ENCODE measurements at places on chromosomes 4 and X.

- DNase-seq = no peak
Observed at GRCh38 chrX:97168646-97169045, 284.9 kb downstream of the RPA4 start.

GRCh38 chrX:40173143-40174000 is 75.6 kb upstream of the BCOR start:
- DNase-seq = no peak

- no peak for DNase-seq
Observed at GRCh38 chr4:108878806-108879205, 116.0 kb upstream of the ETNPPL start.

GRCh38 chr4:184053434-184053833 is 148.3 kb downstream of the STOX2 start:
- DNase-seq = no peak

GRCh38 chr4:174317531-174317930 is 33.8 kb downstream of the CEP44 start:
- DNase-seq = no peak

DNA sequence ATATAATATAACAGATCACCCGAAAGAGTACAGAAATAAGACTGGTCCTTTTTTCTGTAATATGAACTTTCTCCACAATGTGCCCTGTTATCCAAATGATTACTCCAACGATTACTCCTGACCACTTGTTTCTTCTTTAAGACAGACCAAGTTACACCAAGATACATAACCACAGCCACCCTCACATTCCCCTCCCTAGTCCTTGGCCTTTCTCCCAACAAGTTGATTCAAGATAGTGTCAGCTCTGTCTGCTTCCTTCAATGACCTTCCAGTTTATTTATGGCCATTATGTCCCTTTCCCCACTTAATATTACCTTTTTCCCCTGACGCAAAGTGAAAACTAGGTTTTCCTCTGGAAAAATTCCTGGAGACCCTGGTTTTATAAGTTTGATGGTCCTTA is 397.2 kb downstream of the FAM47B start:
- no peak for DNase-seq

- no peak for DNase-seq
Observed at GRCh38 chr4:173231916-173232315, 63.3 kb downstream of the GALNT7 start.

- no peak for DNase-seq
Observed at GRCh38 chrX:33129607-33130006, 81.7 kb downstream of the DMD start.

DNA sequence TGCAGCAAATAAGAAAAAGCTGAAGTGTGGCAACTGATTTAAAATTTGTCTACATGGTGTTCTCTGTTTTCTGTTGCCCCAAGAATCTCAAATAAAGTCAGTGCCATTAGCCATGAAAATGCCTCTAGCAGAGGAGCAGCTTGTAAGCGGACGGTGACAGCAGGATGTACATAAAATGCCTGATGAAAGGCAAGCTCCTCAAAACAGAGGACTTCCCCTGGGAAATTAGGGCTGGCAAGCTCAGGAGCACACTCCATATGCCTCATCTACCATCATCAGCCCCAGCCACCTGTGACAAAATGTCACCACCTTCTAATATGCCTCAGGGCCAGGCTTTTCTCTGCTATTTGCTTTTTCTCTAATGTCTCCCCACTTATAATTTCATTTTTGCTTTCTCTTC is 54.5 kb downstream of the ASB9 start:
- DNase-seq = no peak

GRCh38 chrX:46321676-46322075 is 223.5 kb downstream of the ZNF674 start:
- no peak for DNase-seq

DNA sequence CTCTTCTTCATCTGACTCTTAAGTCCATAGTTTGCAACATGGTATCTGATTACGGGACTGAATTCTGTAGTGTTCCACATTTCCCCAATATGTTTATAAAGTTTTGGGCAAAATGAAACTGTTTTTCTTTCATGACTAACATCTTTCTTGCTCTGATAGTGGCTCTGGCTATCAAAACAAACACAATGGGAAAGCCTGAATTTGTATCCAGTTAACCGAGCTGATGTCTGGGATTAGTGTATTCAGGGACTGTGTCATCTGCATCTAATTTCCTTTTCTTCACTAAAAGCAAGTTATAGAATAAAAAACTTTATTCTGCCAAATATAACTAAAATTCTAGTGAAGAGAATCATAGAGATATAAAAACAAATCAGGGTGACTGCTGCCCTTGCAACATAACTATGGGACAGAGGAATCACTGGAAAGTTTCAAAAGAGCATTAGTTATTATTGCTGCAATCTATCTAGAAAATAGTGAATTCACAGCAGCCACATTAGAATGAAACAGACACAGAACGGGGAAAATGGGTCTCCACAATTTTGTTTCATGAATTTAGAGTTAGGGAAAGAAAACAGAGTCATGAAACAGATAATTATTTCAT is 61.3 kb downstream of the ANTXR2 start:
- DNase-seq = no peak

GRCh38 chr4:2936773-2937145 is 26.4 kb downstream of the NOP14 start:
- no peak for DNase-seq

DNA sequence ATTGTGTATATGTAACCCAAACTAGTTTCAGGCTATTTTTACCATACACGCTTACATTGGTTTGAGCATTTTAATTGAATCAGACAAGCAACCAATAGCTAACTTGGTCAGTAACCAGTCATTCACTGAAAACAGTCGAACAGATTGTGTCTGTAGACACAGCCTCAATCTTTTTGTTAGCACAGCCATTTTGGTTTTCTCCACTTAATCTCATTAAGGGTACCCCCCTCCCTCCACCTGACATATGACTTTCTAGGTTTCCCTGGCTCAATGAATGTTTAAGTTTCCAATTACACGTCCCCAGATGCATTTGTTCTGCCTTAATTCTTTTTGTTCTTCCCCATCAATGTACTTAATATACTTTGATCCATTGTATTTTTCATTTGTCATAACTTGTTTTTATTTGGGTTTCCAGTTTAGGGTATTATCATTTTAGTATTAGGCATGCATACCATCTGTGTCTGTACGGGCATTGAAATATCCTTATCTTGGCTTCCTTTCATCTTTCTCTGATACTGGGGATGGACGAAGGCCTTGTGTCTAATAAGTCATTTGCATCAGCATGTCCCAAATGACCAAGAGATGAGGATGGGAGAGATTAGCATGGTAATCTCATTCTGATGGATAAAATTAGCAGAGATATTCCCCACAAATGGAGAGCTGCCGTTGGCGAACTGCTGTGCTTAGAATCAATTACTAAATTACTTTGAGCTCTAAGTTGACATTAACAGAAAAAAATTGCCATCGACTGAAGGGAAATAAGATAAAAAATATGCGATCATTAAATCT is 35.9 kb upstream of the PHOX2B start:
- DNase-seq = no peak

GRCh38 chrX:86171366-86171765 is 23.1 kb downstream of the DACH2 start:
- no peak for DNase-seq

- no peak for DNase-seq
Observed at GRCh38 chr4:151538963-151539362, 130.0 kb downstream of the FHIP1A start.

- DNase-seq = peak; percentile 86
Observed at GRCh38 chr4:140151699-140152012, 2.3 kb downstream of the MAML3 start.

GRCh38 chr4:185139736-185140135 is 3.3 kb upstream of the SLC25A4 start:
- no peak for DNase-seq

DNA sequence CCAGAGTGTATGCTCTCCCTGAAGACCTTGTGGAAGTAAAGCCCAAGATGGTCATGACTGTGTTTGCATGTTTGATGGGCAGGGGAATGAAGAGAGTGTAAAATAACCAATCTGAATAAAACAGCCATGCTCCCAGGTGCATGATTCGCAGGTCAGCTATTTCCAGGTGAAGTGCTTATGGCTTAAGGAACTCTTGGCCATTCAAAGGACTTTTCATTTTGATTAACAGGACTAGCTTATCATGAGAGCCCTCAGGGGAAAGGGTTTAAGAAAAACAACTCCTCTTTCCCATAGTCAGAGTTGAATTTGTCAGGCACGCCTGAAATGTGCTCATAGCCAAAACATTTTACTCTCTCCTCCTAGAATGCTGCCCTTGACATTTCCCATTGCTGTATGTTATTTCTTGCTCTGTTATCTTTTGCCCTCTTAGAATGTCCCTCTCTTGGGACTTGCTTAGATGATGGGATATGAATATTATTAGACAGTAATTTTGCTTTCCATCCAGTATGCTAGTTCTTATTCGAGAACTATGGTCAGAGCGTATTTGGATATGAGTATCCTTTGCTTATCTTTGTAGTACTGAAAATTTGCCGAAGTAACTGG is 88.6 kb downstream of the PLS3 start:
- DNase-seq = no peak

DNA sequence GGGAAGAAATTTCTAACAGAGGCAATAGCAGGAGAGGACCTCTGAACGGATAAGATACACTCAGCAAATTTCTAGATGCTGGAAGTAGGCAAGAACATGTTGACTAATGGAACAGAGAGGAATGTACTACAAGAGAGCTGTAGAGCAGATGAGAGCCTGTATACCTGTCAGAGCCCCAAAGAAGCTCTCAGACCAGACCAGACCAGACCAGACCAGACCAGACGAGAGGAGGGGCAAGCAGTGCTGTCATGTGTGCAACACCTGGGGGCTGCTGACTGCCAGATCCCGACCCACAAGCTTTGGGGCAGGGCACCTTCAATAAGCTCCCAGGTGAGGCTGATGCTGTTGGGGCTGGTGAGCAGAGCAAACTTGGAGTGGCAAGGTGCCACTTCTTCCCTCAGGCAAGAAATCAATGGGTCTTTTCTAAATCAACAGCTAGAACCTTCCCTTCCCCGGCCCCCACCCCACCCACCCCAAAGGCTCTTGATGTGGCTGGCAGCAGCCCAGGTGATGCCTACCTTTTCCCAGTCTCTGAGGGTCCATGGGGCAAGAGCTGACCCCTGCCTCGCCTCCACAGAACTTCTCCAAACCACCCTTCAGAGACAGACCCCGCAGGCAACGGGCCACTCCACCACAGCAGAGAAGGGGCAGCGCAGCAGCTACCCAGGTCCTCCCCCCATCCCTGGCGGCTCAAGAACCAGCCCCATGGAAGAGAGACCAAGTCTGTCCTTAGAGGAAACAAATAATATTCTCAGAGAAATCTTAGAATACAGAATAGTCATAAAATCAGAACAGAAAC is 32.7 kb downstream of the MECP2 start:
- no peak for DNase-seq

DNA sequence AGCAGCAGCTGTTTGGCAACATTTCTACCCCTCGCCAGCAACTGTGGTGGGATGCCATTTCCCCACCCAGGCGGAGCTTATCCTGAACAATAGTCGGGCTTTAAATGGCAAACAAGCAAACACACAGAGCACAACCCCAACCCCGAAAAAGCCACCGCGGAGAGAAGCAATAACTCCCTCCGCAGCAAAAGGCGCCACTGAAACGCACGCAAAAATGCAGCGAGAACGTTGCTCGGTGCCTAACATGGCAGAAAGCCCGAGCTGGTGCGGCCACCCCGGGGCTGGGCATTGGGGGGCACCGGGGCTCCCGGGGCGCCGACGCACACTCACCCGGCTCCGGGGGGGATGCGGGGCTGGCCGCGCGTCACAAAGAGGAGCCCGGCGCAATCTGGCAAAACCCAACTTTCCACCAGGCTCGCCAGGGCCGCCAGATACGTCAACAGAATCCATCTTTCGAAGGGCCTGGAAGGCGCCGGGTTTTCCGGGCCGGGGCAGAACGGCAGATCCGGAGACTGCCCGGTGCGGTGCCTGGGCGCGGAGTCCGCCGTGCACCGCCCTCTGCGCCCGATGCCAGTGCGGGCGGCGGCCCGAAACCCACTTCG is 818 bp downstream of the RAI2 start:
- no peak for DNase-seq

DNA sequence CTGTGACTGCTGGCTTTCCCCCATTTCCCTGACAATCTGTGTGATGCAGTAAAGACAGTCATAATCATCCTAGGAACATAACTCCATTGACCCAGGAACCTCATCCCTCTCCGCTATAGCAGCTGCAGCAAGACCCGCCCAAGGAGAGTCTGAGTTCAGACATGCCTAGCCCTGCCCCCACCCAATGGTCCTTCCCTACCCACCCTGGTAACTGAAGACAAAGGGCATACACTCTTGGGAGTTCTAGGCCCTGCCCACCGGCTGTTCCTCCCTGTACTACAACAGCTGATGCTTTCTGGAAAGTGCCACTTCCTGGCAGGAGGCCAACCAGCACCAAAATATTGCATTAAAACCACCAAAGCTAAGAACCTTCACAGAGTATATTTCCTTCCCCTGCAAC is 1035.6 kb downstream of the C4orf33 start:
- no peak for DNase-seq

DNA sequence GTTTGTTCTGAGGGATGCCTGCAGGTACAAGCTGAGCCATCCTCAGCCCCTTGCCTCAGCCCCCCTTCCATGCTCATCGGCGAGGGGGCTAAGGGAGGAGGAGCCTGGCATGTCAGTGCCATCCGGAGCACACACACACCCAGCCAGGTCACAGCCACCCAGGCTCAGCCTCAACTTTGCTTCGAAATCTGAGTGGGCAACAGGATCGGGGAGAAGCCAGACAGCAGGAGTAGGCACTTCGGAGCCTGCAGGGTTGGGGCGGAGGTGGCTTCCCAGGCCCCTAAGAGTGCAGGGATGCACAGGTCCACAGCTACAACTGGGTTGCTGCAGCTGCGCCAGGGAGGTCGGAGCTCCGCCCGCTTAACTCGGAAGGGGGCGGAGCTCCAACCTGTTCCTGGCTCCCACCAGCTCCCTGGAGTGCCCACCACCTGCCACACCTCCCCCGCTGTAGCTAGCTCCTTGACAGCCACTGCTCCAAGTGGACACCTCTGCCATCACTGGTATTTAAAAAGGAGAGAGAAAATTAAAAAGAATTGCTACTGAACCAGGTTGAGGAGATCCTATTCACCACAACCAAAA is 192.9 kb upstream of the GALNT7 start:
- no peak for DNase-seq

GRCh38 chr4:184762100-184762499 is 28.2 kb upstream of the CENPU start:
- no peak for DNase-seq

- no peak for DNase-seq
Observed at GRCh38 chrX:47098338-47099094, 20.3 kb downstream of the RGN start.

- no peak for DNase-seq
Observed at GRCh38 chr4:85092536-85092935, 126.0 kb upstream of the WDFY3 start.

DNA sequence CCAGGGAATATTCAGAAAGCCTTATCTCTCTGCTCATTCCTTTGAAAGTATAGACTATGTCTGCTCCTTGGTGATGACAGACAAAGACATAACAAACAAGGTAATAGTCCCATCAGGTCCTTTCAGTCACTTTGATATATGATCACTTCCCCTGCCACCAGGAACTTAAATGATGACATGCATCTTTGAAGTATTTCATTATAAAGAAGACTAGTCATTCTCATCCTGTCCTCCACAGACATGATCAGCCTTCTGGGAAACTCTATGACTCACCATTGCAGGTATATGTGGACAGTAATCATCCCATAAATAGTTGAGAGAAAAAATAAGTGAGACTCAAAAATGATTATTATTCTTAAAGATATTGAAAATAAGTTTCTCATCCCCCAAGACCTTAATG is 117.5 kb upstream of the VCX2 start:
- no peak for DNase-seq

GRCh38 chr4:24226023-24226422 is 336.2 kb upstream of the PPARGC1A start:
- peak; percentile 86 for DNase-seq

GRCh38 chr4:141294306-141294705 is 73.6 kb downstream of the ZNF330 start:
- DNase-seq = no peak
